ENCODE measurements at places on chromosomes 4 and X.

DNA sequence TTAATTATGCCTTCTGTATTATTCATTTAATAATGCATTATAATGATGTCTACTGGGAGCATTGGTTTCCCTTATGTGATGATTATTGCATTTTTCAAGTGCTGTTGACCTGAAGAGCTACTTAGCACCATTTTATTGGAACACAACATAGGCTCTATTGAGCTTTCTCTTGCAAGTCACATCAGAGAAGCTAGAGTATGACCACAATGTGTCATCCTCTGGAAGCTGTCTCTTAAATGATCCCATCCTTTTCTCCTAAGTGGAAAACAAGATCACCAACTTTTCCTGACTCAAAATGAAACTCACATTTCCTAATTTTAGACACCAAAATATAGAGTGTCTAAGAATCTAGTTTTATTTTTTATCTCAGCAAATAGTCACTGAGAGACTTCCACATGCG, 1451.9 kb downstream of the PCDH7 start:
- no peak for DNase-seq

DNA sequence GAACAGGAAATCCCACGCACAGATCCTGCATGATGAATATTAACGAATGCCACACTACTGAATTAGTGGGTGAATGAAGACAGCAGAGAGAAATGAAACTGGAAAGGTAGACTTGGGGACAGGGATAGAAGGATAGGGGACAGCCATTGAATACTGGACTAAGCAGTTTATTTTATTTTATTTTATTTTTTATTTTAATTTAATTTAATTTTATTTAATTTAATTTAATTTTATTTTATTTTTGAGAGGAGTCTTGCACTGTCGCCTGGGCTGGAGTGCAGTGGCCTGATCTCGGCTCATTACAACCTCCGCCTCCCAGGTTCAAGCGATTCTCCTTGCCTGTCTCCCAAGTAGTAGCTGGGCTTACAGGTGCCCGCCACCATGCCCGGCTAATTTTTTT, 385.2 kb downstream of the GPAT3 start:
- no peak for DNase-seq

DNA sequence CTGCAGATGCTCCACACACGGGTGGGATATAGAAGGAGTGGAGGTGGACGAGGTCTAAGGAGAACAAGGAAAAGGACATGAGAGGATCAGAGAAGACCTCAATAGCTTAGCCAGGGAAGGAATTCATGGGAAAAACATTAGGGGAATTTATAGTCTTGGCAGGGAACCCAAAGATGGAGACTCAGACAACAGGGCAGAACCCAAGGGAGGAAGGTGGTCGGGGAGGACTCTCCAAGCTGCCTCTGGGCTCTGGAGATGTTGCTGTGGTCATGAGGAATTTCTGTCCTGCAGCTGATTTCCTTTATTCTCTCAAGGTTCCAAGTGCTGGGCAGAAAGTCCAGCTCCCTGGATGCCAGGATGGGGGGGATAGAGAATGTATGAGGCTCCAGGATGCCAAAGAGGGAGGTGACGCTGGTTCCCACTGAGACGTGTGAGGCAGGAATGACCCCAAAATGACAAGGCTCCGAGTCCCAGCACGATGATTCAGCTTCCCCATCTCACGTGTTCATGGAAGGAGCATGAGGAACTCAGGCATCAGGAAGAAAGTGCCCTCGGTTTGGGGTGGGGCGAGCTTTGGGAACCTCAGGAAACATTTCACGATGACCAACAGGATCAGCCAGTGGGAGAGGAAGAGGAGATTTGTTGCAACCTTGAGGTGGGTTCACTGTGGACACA, 57.0 kb upstream of the PPP2R3B start:
- DNase-seq: no peak

GRCh38 chr4:94758141-94758699, 465 bp downstream of the BMPR1B start:
- no peak for DNase-seq

DNA sequence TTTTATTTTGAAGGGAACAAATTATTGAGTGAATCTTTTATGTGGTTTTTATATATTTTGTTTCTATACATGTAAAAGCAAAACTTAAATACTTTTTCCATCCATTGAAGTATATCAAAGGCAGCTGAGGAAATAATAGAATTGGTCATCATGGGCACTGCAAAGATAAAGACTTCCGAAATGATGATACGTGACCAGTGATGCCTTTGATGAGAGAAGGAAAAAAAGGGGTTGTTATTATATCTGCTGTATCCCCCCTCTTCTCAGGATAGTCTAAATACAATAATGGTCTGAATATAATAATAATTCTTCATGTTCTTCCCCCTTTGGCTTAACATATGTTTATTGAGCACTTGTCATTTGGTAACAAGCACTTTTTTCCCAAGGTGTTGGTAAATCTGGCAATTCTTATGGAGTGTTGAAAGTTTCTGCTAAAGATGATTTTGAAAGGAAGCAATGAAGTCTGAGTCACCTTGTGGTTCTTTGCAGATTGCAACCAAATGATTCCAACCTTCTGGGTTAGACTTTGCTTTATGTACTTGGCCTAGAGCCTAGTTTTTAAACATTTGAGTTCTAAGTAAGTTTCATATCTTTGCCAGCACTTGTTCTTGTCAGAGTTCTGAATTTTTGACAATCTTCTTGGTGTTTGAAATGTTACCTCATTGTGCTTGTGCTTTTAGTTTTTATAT, 60.8 kb downstream of the USP9X start:
- DNase-seq: no peak

DNA sequence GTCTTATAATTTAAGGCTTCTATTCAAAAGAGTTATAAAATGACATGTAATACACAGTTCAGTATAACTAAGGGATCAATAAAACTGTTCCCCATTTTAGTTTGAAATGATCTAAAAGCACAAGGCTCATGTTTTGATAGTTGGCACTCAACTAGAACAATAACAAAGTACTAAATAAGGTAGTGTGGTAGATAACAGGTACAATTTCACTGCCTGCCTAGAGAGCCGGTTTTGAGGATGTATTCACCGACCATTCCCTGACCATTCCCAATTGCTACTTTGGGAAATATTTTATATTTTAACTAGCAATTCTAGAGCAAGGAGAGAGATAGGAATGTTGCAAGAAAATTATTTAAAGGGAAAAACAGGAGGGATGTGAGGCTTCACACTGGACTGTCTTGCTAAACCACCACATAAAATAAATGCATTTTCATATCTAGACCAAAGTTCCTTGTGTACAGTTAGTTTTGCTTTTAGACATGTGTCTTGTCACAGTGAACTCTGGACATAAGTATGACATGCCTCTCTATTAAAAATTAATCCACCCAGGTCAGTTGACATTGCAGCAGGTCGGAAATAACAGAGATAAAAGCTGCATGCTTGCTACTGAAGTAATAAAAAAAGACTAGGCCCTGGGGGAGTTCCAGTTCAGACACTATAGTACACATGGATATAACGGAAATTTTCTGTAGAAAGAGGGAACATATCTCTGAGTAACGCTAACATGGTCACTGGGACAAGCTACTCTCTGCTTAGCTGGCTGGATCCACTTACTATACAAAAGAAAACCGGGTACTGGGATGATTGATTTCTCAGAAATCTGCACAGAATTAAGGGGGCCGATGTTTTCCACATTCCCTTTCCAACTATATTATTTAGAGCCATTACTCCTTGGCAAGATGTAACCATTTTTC, 56.3 kb upstream of the NAP1L5 start:
- no peak for DNase-seq

- no peak for DNase-seq
Observed at GRCh38 chrX:139642241-139642927, 65.6 kb downstream of the MCF2 start.

GRCh38 chr4:6957148-6957520, 47.5 kb downstream of the TBC1D14 start:
- DNase-seq: no peak

DNA sequence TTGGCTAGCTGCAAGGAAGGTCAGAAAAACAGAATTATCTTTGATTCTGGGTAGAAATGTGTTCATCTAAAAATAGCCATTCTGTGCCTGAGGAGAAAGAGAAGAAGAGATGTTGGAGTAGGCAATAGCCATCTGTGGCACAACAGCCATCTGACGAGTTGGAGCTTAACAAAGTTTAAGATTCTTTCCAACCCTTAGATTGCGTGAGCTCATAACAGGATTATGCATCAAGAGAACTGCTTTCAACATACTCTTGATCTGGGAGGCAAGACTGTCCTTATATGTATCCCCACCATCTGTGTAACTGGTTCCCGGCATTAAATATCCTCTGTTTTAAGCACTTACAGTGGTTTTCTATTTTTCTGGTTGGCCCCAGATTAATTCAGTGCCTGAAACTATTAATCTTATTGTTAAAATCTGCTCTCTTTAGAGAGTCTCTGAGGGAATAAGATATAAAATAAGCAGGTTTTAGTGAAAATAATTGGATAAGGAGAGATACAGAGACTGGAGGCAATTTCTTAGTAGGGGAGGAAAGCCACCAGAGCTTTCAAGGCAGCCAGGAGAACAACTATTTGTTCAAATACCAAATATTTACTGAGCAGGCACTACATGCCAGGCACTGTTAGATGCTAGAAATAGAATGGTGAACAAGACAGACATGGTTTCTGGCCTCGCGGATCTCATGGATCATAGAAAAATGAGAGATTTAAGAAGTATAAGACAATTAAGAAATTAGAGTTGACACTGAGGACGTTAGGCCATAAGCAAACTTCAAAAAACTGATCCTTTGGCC, 398.0 kb downstream of the SMARCA1 start:
- no peak for DNase-seq

GRCh38 chrX:54715621-54716020, 82.4 kb downstream of the ITIH6 start:
- no peak for DNase-seq

DNA sequence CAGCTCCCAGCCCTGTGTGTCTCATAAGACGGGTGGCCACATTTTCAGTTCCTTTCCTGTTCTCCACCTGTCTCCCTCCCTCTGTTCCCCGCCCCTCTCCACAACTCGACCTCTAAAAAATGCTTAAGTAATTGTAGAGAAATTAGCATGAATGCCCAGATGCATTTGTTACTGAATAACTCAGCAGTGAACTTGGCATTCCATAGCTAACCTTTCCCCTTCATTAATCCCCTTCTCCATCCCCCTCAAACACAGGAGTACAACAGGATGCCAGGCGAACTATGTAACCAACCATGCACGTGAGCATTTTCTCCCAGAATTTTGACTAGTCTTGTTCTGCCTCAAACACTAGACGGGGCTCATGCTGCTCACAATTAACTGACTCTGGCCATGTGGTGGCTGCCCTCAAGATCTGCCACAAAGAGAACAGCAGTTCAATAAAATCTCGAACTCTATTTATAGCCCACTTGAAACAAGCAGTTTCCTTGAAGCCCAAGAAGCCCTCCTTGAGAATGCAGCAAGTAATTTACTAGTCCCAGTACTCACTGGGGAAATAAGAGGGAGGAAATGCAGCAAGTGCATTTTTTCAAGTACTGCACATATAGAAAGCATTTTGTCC, 351.2 kb downstream of the ARHGAP24 start:
- peak; percentile 75 for DNase-seq

- no peak for DNase-seq
Observed at GRCh38 chr4:53586121-53586816, 5.0 kb downstream of the LNX1 start.

DNA sequence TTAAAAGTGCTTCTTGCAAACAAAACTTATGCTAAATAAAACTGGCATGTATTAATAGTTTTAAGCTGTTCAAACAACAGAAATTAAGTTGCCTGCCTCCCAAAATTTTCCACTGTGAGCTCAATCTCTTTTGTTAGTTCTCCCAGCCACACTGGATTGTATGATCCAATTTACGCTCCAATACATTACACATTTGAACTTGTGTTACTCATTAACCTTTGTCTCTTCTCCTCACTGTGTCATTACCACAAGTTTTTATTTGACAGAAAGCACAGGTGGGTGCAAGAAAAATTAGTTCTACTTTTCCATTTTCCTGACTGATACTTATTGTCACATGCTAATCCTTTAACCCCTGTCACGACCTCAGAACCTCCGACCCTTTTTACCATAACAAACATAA, 55.5 kb downstream of the SHISA3 start:
- no peak for DNase-seq

DNA sequence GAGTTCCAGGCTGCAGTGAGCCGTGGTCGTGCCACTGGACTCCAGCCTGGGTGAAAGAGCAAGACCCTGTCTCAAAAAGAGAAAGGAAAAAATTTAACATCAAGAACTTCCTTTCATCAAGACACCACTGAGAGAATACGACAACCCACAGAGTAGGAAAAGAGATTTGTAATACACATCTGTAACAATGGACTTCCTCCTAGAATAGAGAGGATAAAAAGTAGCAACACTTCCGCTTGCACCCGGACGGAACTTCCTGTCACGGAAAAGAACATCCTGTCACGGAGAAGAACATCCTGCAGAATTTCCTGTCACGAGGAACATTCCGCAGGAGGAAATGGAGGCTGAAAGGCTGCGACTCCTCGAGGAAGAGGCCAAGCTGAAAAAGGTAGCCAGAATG, at the start of gene DCAF4L1:
DCAF4L1 (plus strand) TSS at position 301 of the 400 bp plus-strand sequence; CDS start at position 338, 37 bp downstream.
- DNase-seq: no peak
